ENCODE measurements at places on chromosomes 4 and X.

GRCh38 chrX:12440246-12440645 lies 302.0 kb downstream of the FRMPD4 start:
- H3K4me3 ChIP-seq, result no peak overlapping the region
- no peaks in the 10 kb centered on the region for H3K4me1 ChIP-seq
- H3K27me3 ChIP-seq, result no peaks in the 10 kb centered on the region
- no peaks in the 10 kb centered on the region for H3K36me3 ChIP-seq
- no peak overlapping the region for H3K27ac ChIP-seq

GRCh38 chr4:124804584-124804983 lies 92.1 kb upstream of the ANKRD50 start:
- no peak for DNase-seq
- H3K27ac ChIP-seq, result no peak overlapping the region
- H3K4me3 ChIP-seq, result no peak overlapping the region
- no peaks in the 10 kb centered on the region for H3K36me3 ChIP-seq
- no peaks in the 10 kb centered on the region for H3K4me1 ChIP-seq

DNA sequence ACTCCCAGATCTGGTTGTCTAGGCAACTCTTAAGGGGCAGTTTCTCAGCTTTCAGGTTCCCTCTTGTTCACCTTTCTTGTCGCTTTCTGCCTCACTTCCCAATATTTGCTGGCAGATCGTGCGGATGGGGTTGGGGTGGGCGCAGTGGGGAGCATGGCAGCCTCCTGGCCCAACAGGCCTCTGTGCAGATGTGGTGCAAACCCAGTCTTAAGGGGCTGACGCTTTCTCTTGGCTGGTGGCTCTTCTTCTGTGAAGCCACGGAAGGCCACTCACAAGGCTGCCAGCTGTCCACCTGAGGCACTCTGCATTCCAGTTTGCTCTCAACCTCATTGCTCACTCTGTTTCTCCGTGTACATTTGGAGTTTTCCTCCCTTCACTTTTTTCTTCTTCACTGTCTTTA lies 61.7 kb downstream of the NBDY start:
- no peak overlapping the region for H3K4me3 ChIP-seq
- H3K4me1 ChIP-seq, result no peaks in the 10 kb centered on the region
- no peak for DNase-seq
- no peaks in the 10 kb centered on the region for H3K36me3 ChIP-seq
- H3K27me3 ChIP-seq, result no peaks in the 10 kb centered on the region
- no peak overlapping the region for H3K27ac ChIP-seq

DNA sequence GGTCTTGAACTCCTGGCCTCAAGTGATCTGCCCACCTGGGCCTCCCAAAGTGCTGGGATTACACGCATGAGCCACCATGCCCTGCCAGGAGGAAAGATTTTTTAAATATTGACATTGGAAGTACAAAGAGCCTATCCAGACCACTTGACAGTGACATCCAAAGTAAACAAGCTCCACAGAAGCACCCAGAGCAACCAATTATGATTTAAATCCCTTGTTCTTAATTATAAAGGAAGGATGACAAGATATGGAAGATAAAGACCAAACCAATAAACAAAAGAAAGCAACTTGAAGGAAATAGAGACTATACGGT lies 27.7 kb upstream of the RPL34 start:
- no peak overlapping the region for H3K27ac ChIP-seq
- H3K4me1 ChIP-seq, result no peaks in the 10 kb centered on the region
- no peak for DNase-seq
- H3K4me3 ChIP-seq, result no peak overlapping the region
- no peaks in the 10 kb centered on the region for H3K27me3 ChIP-seq
- H3K36me3 ChIP-seq, result no peaks in the 10 kb centered on the region

GRCh38 chr4:125517831-125518230 lies 203.1 kb downstream of the FAT4 start:
- no peak overlapping the region for H3K27ac ChIP-seq
- no peaks in the 10 kb centered on the region for H3K36me3 ChIP-seq
- no peak overlapping the region for H3K4me3 ChIP-seq
- no peaks in the 10 kb centered on the region for H3K27me3 ChIP-seq

- H3K27ac ChIP-seq, result no peak overlapping the region
- H3K36me3 ChIP-seq, result no peaks in the 10 kb centered on the region
- H3K4me1 ChIP-seq, result peaks cover 3% of the 10 kb centered on the region
- no peak overlapping the region for H3K4me3 ChIP-seq
Observed at GRCh38 chr4:40940317-40940741, 190.6 kb downstream of the NSUN7 start.

DNA sequence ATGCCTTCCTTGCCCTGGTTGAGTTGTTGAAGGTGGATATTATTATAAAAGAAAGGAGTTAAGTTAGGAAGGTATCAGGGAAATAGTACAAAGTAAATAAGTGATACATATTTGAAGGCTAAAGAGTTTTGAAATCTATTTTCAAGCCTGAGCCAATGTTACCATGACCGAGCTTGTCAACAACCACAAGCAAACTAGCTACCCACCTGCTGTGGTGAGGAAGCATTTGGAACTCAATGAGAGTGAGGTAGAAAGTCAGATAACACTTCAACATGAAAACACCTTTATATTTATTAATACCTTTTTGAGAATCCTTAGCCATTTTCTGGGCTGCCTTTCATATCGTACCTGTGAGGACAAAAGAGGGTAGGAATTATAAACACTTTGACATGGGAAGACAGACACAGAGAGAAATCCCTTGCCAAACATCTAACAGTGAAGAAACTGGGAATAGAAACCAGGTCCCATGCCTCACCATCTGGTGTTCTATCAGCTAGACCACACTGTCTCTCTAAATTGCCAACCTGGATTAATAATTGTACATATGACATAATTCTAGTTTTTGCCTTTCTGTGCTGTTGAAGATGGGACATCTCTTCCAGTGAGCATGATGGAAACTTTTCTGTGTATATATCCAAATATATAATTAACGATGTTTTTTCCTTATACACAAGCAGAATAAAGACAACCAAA lies 606.4 kb upstream of the NR3C2 start:
- H3K4me3 ChIP-seq, result no peak overlapping the region
- no peak for DNase-seq
- H3K4me1 ChIP-seq, result no peaks in the 10 kb centered on the region
- no peak overlapping the region for H3K27ac ChIP-seq

DNA sequence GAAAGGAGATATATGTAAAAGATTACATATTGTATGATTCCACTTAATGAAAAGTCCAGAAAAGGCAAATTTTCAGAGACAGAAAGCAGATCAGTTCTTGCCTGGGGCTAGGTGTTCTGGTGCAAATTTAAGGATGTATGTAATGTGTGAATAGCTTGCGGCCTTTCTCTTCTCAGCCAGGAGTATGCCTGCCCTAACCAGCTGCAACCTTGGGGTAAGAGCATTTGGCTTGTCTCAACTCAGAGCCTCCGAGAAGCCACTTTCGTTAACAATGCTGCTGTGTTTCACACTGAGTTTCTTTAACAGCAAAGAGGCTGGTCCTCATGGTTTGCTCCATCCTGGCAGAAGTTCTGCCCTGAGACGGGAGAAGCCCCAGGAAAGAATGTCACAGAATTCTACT lies 102.7 kb downstream of the SPCS3 start:
- no peaks in the 10 kb centered on the region for H3K27me3 ChIP-seq
- H3K4me1 ChIP-seq, result no peaks in the 10 kb centered on the region
- H3K27ac ChIP-seq, result no peak overlapping the region
- DNase-seq, result no peak

DNA sequence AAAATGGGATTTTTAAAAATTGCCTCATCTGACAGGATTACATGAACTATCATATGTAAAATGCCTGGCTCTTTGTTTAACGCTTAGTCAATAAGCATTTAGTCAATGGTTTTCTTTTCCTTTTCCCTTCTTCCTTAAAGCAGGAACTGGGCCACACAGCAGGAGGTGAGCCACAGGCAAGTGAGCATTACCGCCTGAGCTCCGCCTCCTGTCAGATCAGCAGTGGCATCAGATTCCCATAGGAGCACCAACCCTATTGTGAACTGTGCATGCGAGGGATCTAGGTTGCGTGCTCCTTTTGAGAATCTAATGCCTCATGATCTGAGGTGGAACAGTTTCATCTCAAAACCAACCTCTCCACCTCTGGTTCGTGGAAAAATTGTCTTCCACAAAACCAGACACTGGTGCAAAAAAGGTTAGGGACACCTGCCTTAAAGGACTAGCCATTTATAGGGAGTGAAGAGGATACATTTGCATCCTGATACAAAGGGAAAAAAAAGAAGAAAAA lies 306.1 kb downstream of the FBXW7 start:
- H3K27ac ChIP-seq, result no peak overlapping the region
- H3K27me3 ChIP-seq, result no peaks in the 10 kb centered on the region
- H3K4me1 ChIP-seq, result no peaks in the 10 kb centered on the region
- no peak for DNase-seq
- no peak overlapping the region for H3K4me3 ChIP-seq

DNA sequence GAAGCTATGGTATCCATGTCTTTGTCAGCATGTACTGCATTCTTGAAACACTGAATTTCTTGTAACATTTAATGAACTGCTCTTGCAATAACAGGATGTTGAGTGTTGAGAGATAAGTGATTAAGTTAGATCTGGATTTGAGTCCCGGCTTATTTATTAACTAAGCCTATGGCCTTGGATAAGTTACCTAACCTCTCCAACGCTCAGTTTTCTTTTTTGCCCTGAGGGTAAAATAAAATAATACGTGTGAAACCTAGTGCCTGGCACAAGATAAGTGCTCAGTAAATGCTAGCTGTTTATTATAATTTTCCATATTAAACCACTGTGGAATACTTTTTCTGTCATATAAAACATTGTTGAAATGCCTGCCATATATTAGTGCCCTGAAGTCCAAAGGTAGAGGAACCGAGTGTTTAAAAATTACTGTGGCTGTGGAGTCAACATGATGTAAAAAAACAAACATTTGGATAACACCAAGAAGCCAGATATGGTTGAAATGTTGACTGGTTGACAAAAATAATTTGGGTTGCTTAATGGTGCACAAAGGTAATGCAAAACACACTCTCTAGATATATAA lies 58.6 kb upstream of the ALB start:
- no peaks in the 10 kb centered on the region for H3K4me1 ChIP-seq
- no peaks in the 10 kb centered on the region for H3K36me3 ChIP-seq
- DNase-seq, result no peak
- H3K4me3 ChIP-seq, result no peak overlapping the region

DNA sequence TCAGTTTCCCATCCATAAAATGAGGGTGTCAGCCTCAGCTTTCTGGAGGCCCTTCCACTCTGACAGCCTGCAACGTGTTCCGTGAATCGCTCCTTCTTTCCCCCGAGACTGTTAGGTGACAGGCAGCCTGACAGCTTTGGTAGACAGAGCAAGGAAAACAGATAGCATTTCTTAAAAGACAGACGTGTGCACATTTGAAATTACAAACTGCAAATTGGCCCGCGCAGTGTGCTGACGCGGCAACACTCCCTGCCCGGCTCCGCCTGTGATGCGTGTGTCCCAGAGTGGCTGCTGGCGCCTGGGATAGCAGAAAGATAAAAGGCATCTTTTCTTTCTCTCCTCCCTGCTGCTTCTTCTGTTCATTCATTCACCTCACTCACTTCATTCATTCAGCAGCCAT lies 245.3 kb downstream of the AFAP1 start:
- H3K27ac ChIP-seq, result no peak overlapping the region
- DNase-seq, result no peak
- H3K27me3 ChIP-seq, result no peaks in the 10 kb centered on the region
- no peak overlapping the region for H3K4me3 ChIP-seq
- peaks cover 7% of the 10 kb centered on the region for H3K4me1 ChIP-seq

- no peaks in the 10 kb centered on the region for H3K36me3 ChIP-seq
- H3K27me3 ChIP-seq, result no peaks in the 10 kb centered on the region
- no peaks in the 10 kb centered on the region for H3K4me1 ChIP-seq
- DNase-seq, result no peak
- H3K4me3 ChIP-seq, result no peak overlapping the region
Observed at GRCh38 chrX:2650037-2650436, 41.1 kb upstream of the CD99 start.

DNA sequence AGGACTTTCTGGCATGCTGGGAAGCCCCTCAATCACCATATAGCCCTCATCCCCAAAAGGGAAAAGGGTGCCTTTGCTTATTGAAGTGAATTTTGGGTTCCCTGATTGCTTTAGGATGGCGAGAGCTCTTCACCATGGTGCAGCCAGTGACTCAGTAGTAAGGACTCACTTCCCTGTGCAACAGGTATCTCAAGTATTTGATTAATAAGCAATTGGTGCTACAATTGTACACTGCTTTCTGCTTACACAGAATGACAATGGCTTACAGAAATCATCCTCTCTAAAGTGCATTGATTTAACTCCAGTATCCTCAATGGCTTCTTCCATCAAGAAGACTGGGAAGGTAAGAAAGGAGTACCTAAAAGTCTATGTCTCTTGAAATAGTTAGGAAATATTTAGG lies 143.7 kb upstream of the SMIM10 start:
- no peak for DNase-seq
- no peaks in the 10 kb centered on the region for H3K4me1 ChIP-seq
- H3K4me3 ChIP-seq, result no peak overlapping the region
- H3K36me3 ChIP-seq, result no peaks in the 10 kb centered on the region

DNA sequence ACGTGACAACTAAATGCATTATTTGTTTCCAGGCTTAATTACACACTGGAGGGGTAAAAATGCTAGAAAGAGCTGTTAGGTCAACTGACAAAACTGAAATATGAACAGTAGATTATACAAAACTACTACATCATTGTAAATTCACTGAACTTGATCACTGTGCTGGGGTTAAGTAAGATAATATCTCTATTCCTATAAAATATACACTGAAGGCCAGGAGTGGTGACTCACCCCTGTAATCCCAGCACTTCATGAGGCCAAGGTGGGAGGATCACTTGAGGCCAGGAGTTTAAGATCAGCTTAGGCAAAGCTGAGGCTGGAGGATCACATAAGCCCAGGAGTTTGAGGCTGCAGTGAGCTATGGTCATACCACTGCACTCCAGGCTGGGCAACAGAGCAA lies 31.8 kb upstream of the NKX6-1 start:
- H3K27ac ChIP-seq, result no peak overlapping the region
- H3K4me1 ChIP-seq, result no peaks in the 10 kb centered on the region
- no peak overlapping the region for H3K4me3 ChIP-seq
- no peaks in the 10 kb centered on the region for H3K27me3 ChIP-seq
- no peak for DNase-seq
- H3K36me3 ChIP-seq, result no peaks in the 10 kb centered on the region

- H3K4me1 ChIP-seq, result peaks cover 2% of the 10 kb centered on the region
- H3K27ac ChIP-seq, result no peak overlapping the region
- H3K4me3 ChIP-seq, result no peak overlapping the region
- no peaks in the 10 kb centered on the region for H3K36me3 ChIP-seq
- no peak for DNase-seq
Observed at GRCh38 chr4:142265946-142266345, 580.2 kb downstream of the INPP4B start.

- DNase-seq, result no peak
- no peak overlapping the region for H3K27ac ChIP-seq
- H3K4me1 ChIP-seq, result no peaks in the 10 kb centered on the region
Observed at GRCh38 chr4:136484996-136485395, 1047.3 kb downstream of the PCDH18 start.

- no peaks in the 10 kb centered on the region for H3K36me3 ChIP-seq
- H3K4me1 ChIP-seq, result no peaks in the 10 kb centered on the region
- H3K27me3 ChIP-seq, result no peaks in the 10 kb centered on the region
- DNase-seq, result no peak
- H3K27ac ChIP-seq, result no peak overlapping the region
Observed at GRCh38 chrX:12771445-12772069, 19.7 kb upstream of the PRPS2 start.

- H3K36me3 ChIP-seq, result no peaks in the 10 kb centered on the region
- no peak for DNase-seq
- H3K27me3 ChIP-seq, result no peaks in the 10 kb centered on the region
- no peak overlapping the region for H3K27ac ChIP-seq
- no peak overlapping the region for H3K4me3 ChIP-seq
- no peaks in the 10 kb centered on the region for H3K4me1 ChIP-seq
Observed at GRCh38 chr4:96767815-96768480, 928.1 kb downstream of the PDHA2 start.
